SK-N-SH treated with all-trans-retinoic acid at 6 μM for 48 hours (cell line): ENCODE measurements at places on chromosomes 4 and X.

DNA sequence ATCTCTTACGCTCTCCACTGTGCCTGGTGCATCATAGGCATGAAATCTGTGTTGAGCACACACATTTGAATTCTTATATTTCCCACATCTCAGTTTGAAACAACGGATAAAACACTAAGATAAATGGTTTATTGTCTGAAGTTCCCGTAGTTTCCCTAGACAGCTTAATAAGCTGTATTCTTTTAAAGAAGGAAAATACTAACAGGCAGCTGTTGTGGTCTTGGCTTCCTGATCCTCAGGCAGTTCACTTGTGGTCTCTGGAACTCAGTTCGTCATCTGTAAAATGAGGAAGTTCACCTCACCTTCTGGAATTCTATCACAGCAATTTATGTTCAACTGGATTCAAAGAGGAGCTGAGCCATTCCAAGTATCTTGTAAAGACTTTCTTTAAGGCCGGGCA, 1805.6 kb upstream of the TENM3 start:
- ATAC-seq: no peak; the same call in 2 of the 3 replicates

DNA sequence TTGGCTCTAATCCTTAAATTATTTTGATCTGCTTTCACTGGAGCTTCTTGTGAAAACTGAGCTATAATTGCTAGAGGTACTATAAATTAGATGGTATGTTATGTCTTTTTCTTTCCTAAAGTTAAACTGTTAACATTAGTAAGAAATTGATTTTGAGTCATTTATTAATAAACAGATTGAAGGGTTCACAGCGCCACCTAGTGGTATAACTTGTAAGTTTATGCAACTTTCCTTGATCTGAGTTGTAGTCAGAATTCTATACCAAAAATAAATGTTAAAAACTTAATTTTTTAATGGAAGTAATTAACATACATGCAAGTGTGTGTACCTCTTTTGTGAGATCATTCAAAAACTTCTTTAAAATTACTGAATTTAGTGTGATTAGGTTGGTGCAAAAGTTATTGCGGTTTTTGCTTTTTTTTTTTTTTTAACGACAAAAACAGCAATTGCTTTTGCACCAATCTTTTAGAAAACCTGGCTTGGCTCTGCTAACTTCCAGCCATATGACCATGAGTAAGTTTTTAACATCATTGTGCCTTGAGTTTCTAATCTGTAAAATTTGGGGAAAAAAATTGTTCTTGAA, 151.5 kb downstream of the CENPC start:
- no peak for ATAC-seq

DNA sequence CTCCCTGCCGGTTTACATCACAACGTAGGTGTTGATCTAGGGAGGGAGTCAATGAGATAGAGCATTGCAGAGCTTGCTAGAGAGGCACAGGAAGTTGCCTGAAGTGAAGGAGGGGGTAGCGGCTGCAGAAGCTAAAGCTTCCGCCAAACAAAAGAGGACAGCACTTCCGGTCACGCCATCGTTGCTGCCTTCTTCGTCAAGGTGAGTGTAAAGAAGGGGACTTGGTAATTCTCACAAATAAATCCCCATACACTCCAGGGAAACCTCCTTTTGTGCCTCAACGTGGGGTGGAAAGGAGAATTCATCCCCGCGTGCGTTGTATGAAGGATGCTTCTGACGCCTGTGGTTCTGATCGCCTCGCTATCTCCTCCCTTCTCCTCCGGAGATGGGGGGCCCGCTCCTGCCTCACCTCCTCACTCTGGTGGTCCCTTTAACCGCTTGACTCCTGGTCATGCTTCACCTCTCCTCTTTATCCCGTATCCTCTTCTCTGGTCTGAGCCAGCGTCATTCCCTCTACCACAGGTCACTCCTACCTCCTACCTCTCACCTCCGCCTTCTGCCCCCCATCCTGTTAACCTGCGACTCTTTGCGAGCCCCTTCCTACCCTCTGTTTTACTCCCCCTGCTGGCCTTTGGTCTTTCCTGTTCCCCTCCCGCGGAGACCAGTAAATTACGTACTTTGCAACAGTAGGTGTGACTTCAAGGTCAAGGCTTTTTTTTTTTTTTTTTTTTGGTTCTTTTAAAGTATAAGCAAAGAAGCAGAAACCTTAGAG, 59.9 kb downstream of the GSPT2 start:
- peak; percentile 97 for ATAC-seq

GRCh38 chr4:183195534-183195933, 96.5 kb downstream of the WWC2 start:
- ATAC-seq: no peak

- ATAC-seq: no peak
These were observed 269.6 kb downstream of the GBA3 start for GRCh38 chr4:22962295-22962694.

- ATAC-seq: peak; percentile 38; the same call in 2 of the 3 replicates
These were observed 117.0 kb downstream of the KDR start for GRCh38 chr4:55008166-55009056.

- ATAC-seq: no peak
These were observed 59.8 kb downstream of the ACOX3 start for GRCh38 chr4:8380511-8381415.

GRCh38 chr4:41359836-41360213, 103.1 kb downstream of the UCHL1 start:
- no peak for ATAC-seq

DNA sequence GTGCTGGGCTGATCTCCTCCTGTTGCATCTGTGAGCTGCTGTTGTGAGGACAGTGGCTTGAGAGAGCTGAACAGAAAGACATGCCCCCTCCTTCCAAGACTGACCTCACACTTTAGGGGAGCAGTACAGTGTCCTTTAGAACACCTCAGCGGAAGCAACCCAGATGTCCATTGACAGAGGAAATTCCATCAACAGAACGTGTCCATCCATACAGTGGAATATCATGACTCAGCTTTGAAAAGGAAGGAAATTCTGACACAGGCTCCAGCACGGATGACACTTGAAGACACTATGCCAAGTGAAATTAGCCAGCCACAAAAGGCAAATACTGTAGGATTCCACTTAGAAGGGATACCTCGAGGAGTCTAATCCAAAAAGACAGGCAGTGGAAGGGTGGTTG, 103.5 kb downstream of the GPR143 start:
- ATAC-seq: peak; percentile 93

DNA sequence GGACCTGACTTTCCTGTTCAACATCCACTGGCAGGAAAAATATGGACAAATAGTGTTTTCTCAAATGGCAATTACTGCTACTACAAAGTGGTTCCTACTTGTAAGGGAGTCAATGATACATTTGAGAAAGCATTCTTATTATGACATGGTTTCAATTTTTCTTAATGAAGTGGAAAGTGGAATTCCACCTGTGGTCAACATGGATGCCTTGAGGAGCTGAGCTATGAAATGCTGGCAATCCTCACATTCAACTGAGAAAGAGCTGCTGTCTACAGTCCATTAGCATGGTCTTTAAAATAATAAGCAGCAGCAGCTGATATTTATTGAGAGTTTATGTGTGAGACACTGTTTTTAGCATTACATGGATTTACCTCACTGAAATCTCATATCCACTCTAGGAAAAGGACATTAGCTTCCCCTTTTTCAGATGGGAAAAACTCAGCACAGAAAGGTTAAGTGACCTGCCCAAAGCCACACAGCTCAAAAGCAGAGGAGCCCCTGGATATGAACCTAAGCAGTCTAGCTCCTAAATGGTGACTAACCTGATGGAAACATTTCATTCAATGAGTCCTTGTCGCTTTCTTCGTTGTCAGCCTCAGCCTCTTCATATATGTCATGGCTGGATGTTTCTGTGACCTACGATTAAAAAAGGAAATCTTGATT, 29.2 kb downstream of the MAP7D3 start:
- ATAC-seq: no peak

- no peak for ATAC-seq
These were observed 182.2 kb upstream of the TEX13C start for GRCh38 chrX:125137521-125137920.

DNA sequence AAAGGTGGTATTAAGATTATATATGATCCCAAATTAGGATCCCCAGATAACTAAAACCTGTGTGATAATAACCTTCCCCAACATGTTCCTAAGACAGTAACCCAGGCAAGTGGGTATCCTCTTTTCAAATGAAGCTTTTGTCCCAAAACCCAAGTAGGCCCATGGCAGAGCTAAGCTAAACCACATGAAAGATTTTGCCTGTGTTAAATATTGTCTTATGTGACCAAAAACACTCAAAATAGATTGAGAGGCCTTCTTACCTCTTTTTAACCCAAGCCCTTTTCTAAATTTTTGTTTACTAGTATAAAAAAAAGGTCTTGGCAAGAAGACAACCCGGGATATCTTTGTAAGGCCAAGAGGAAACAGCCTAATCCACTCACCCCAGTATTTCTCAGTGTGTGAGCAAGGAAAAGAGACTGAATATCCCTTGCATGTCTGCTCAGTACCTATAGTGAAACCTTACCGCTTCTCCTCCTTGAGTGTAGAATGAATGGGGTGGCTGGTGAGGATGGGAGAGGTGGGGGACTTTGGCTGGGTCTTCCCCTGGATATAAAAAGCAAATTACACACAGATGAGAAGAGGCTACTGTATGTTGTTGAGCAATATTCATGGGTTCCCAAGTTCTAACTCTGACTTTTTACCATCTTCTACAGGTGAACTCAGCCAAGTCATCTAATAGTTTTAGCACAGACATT, 188.8 kb upstream of the BMP3 start:
- no peak for ATAC-seq

- no peak for ATAC-seq
These were observed 1475.5 kb downstream of the PCDH18 start for GRCh38 chr4:136056748-136057147.

DNA sequence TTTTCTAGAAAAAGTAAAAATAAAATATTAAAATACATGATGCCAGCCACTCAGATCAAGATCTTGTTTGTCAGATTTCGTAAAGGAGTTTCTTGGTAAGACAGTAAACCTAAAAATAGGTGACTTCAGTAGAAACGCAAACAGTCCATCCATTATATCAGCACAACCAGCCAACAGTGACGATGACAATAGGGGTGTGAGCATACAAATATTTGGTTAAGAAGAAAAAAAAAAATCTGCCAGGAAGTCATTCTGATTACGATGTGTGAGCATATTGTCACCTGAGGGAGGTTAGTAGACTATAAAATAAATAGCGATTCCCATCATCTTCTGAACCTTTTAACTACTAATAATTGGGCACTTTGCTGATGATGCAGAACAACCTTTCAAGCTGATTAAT, 37.6 kb downstream of the SLC7A11 start:
- no peak for ATAC-seq

DNA sequence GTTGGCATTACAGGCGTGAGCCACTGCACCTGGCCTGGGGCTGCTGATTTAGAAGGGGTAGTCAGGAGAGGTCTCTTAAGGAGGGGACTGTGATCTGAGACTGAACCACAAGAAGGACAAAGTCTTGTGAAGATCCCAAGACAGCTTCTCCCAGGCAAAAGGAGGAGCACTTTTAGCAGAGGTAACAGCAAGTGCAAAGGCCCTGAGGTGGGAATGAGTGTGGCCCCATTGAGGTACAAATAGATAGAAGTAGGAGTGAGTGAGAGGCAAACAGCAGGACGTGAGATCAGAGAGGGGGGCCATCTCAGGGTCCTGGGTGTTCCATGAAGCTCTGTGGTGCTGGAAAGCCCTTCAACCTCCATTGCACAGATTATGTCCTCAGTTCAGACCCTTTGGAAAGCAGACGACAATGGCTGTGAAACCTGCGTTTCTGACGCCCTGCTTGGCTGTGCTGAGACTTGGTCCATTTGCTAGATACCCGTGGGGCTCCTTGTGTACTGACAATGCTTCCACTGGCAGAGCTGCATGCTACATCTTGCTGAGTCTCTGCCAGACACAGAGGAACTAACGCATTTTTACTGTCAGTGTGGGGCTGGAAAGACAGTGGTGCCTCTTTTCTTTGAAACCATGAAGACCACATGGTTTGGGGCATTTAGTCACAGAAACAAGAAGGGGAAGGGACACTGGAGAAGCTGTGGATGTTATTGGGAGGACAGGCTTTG, 1.3 kb upstream of the CCKAR start:
- no peak for ATAC-seq

GRCh38 chr4:182250446-182250845, 7.2 kb downstream of the TENM3 start:
- ATAC-seq: no peak

- no peak for ATAC-seq
These were observed 104.7 kb upstream of the BCOR start for GRCh38 chrX:40202456-40202855.

DNA sequence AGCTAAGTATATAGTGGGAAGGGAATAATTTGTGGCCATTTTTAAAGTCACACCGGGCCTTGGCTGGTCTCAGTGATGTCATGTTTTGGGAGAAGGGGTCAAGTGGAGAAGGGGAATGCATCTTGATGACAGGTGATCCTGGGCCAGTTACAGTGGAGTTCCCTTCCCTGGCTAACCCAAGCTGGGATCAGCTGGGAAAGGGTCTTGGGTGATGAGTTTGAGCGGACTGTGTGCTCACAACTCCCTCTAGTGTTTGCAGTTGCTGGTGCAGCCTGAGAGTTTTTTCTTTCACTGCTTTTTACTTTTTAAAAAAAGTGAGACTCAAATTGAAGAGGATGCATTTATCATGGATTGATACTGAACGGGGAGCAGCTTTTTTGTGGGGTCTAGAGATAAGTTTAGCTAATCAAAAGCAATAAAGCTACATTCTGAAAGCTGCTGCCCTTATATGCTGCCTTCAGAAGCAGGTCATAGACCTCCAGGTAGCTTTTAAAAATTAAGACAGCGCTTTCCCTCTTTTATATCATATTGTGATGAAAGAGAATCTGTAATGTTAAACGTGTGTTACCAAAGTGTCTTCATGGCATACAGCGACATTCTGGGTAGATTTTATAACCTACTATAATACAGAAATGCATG, 164.7 kb downstream of the DCLK2 start:
- peak; percentile 72 for ATAC-seq

DNA sequence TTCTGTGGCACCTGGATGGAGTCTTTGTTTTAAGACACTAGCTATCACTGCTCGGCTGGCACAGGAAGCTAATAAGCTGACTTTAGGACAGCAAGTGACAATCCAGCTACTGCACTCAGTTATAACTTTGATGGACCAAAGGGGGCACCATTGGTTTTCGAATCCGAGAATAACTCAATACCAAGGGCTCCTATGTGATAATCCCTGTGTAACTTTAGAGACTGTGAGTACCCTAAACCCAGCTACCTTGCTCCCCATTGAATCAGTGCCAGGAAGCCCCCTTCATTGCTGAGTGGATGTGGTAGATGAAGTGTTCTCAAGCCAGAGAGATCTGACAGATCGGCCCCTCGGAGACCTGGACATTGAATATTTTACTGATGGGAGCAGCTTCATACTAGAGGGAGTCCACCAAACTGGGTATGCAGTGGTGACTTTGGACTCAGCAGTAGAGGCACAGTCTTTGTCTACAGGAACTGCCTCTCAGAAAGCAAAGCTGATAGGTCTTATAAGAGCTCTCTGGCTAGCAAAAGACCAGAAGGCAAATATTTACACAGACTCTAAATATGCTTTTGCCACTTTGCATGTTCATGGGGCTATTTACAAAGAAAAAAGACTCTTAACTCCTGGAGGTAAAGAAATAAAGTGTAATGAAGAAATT, 35.5 kb upstream of the UGT2B7 start:
- peak; percentile 44; the same call in 2 of the 3 replicates for ATAC-seq

GRCh38 chr4:175376287-175376977, 435.6 kb downstream of the GPM6A start:
- no peak for ATAC-seq
